ENCODE measurements at places on chromosomes 1 and 21.

DNA sequence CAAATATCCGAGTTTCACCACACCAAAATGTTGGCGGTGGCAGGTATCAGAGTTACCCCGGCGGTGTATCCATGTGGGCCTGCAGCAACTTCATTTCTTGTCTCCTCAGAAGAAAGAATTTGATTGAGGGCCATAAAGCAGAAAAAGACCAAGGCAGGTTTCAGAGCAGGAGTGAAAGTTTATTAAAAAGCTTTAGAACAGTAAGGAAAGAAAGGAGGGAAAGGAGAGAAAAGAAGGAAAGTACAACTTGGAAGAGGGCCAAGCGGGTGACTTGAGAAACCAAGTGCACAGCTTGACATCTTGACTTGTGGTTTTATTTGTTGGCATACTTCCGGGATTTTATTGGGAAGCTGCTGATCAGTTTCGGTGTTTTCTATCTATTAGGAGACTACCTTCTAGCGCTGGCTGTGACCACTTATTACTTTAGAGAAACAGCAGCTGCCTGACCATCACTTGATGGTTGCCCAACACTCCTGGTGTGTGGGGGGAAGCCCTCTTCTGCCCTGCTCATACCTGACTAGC, 75.5 kb upstream of the RAB3GAP2 start:
- DNase-seq, result no peak

DNA sequence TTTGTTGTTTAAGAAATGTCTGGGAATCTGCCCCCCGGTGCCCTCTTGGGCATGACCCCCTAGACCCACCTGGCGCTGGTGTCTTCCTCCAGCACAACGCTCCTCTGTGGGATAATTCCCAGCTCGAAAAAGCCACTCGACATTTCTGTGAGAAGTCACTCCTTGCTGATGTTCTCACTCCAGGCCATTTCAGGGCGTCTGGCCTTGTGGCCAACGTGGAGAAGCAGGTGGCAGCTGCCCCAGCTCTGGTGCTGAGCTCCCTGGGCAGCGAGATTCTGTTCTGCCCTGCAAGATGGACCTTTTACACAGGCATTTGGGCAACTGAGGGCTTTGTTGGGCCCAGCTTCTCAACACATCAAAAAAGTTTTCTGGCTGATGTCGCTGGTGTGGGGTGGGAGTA, 147.7 kb upstream of the WNT4 start:
- no peak for DNase-seq

DNA sequence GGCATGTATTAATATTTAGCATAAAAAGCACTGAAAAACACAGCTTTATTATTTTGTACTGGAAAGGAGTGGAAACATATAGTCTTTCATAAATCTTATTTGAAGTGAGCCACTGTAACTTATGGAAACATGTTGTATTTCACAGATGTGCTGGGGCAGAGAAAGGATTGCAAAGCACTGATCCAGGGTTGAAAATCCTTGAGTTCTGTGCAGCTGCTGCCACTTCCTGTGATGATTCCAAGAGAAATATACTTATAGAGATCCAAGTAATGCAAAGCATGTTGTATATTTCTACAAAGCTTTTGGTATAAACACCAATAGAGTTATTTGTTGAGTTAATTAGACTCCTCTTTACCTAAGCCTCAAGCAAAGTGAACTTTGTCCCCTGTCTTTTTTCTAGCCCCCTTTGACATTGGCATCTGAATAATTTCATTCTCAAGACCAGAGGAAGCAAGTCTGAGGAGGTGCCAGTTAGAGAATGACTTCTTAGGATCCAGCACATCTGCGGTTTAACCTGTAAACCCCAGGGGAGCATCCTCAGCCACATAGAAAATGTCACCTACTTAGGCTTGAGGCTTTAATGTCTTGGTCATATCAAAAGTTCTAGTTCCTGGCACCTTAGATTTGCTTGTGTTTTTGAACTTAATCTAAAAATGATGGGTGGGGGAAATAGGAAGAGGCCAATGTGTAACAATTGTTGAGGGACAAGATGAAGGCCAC, 173.3 kb downstream of the FASLG start:
- no peak for DNase-seq

DNA sequence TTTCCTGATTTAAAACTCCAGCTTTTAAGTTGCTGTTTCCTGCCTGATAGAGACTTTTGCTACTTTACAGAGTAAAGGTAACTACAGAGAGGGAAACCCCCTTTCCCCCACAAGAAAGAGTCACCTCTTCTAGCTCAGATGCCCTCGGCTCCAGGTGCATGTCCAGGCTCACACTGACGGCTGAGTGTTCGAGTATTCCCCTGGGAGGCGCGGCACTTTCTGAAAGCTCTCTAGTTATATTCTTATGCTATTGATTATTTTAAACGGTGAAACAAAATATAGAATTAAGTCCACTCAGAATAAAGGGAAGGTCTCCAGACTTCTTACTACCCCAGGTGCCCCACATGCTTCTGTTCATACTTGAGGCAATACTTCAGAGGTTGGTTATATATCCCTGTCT, 160.3 kb upstream of the FMN2 start:
- DNase-seq, result no peak

- DNase-seq, result no peak
Measured at GRCh38 chr1:119004781-119005180, 16.6 kb upstream of the TBX15 start.

DNA sequence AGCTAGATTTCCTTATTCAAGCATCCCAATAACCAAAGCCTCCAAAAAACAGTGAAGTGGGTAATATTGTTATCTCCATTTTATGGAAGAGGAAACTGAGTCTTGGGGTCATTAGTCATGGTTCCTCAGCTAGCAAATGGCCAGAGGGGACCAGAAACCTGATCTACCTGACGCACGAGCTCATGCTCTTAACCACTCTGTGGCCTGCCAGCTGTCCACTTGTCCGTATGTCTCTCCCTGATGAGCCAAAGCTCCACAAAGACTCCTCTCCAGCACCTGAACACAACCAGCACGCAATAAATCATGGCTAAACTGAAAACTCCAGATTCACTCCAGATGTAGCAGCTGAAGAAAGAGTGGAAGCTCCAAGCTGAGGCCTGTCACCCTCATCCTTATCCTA, 5.8 kb downstream of the CAPN8 start:
- no peak for DNase-seq

DNA sequence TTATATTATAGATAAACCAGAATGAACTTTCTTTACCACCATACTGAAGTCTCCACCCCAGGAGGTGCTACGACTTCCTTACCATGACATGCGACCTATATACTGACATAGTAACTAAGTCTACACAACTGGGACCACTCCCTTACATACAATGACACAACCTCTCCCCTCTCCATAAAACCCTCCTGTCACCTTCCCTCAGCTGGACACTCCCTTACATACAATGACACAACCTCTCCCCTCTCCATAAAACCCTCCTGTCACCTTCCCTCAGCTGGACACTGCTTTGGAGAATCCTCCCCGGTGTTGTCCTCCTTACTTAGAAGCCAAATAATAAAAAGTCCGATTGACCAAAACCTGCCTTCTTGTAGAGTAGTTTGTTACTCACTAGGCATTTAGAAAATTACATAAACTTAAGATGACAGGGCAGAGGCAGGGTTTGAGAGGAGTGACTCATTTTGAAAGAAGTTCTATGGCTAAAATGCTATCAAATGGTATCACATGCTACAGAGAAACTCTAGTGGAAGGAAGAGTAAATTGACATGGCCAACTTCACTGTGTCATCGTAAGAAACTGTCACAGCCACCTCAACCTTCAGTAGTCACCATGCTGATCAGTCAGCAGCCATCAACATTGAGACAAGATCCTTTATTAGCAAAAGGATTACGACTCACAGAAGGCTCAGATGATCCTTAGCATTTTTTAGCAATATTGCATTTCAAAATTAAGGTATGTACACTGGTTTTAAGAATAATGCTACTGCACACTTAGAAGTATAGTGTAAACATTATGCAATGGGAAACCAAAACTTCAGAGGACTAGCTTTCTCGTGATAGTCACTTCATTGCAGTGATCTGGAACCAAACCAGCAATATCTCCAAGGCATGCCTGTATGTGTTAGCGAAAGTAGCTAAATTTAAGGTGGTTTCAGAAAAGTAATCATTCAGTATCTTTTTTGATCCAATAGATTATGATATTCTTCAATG, 56.4 kb downstream of the AHCTF1 start:
- no peak for DNase-seq

DNA sequence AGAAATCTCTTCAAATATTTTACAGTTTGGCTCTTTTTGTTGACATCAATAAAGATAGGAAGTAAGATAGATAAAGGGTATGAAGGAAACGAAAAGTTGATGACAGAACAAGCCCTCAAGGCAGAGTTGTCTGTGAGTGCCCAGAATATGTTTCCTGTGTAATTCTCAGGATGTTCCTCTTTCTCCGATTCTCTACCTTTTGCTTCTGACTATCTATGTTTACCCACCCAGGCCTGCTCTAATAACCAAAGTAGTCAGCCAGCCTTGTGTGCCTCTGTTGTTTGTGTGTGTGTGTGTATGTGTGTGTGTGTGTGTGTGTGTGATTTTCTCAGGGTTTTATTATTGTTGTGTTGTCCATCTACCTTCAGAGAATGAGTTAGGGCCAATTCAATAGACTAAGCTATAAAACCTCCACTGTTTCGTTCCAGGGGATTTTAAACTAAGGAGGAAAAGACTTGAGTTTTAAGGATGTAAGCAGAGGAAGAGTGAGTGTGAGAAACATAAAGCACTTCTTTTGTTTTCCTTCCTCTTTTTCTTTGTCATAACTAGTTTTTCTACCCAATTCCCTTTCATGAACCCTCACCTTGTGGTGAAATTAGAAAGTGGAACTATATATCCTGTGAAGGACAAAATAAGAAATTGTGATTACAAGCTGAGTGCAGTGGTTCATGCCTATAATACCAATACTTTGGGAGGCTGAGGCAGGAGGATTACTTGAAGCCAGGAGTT, 627.4 kb upstream of the NR5A2 start:
- no peak for DNase-seq

- DNase-seq, result no peak
Measured at GRCh38 chr1:7334475-7335035, 436.5 kb upstream of the VAMP3 start.

DNA sequence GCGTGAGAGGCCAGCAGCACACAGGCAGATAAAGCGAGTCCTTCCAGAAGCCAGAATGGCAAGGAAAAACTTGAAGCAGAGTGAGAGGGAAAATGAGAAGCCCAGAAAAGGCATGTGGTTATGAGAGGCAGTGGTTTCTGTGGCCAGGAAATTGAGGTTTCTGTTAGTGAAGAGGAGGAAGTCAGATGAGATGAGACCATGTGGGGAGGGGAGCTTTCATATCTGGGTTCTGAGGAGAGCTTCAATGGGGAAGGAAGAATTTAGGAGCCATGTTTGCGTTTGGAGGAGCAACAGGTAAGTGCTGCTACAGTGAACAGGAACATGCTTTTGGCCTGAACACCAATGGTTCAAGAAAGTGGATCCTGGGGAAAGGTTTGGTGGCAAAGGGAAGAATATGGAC, 6.1 kb upstream of the CD1A start:
- DNase-seq, result no peak

GRCh38 chr1:163063143-163063542, 6.0 kb upstream of the RGS4 start:
- DNase-seq, result no peak
